ENCODE measurements at places on chromosomes 1 and 21. TPM values are rescaled to one million over a fixed set of nuclear protein-coding genes. Genes with fewer than 3 reads are reported as not detected.

DNA sequence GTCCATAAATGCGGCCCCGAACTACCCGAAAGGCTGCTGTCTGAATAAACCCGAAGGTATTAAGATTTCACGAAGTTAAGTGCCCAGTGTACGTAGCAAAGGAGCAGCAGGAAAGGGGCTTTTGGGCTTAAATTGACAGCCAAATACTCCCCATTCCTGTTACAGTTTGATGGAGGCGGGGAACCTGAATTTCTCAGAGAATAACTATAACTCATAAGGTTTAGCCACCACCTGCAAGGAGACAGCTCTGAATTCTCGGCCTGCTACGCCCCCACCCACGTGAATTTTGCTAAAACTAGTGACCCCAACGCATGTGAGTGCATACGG lies 5.2 kb downstream of the GFI1 start:
- H3K27ac ChIP-seq = no peak overlapping the region
- peaks cover 8% of the 10 kb centered on the region for H3K36me3 ChIP-seq
- peaks cover 46% of the 10 kb centered on the region for H3K4me1 ChIP-seq
- H3K4me3 ChIP-seq = no peak overlapping the region
- H3K27me3 ChIP-seq = peaks cover 76% of the 10 kb centered on the region
- DNase-seq = no peak

- H3K4me3 ChIP-seq = no peak overlapping the region
- H3K36me3 ChIP-seq = no peaks in the 10 kb centered on the region
- DNase-seq = no peak
- peaks cover 8% of the 10 kb centered on the region for H3K27me3 ChIP-seq
- H3K27ac ChIP-seq = peak overlapping the region; percentile 70
- peaks cover 18% of the 10 kb centered on the region for H3K4me1 ChIP-seq
Measured at GRCh38 chr1:207922554-207922953, 11.6 kb upstream of the CD34 start.

Gene SPRR2A
- total RNA-seq = not detected

GRCh38 chr1:101139130-101139529 lies 97.7 kb upstream of the S1PR1 start:
- H3K4me1 ChIP-seq = peaks cover 21% of the 10 kb centered on the region
- DNase-seq = no peak
- H3K27me3 ChIP-seq = peaks cover 6% of the 10 kb centered on the region
- H3K36me3 ChIP-seq = no peaks in the 10 kb centered on the region
- H3K27ac ChIP-seq = no peak overlapping the region

Gene HES4
- 137 TPM for total RNA-seq

GRCh38 chr1:212607913-212608391 lies 609 bp upstream of the ATF3 start:
- peaks cover 23% of the 10 kb centered on the region for H3K27me3 ChIP-seq
- H3K36me3 ChIP-seq = peaks cover 2% of the 10 kb centered on the region
- peak overlapping the region; percentile 90 for H3K4me3 ChIP-seq
- peaks cover 61% of the 10 kb centered on the region for H3K4me1 ChIP-seq
- no peak for DNase-seq

DNA sequence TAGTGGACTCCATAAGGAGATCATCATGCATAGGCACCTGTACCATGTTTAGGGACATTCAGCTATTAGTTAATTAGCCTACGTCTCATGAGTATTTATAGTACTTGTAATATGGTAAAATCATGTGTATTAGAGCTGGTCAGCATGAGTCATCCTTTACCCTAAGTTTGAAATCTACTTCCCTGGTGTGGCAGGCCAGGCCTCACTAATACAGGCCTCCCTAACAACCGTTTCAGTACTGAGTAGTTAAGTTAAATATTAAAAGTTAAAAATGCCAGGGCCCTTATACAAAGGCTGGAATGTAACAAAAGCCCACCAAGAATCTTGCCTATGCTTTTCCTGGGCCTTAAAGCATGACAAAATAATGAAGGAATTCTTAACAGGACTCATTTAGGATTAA lies 356.3 kb upstream of the DPYD start:
- no peak for DNase-seq
- H3K27ac ChIP-seq = peak overlapping the region; percentile 68
- H3K27me3 ChIP-seq = no peaks in the 10 kb centered on the region
- H3K36me3 ChIP-seq = no peaks in the 10 kb centered on the region
- H3K4me1 ChIP-seq = peaks cover 13% of the 10 kb centered on the region
- H3K4me3 ChIP-seq = no peak overlapping the region

Gene CBR1
- total RNA-seq = 17.6 TPM

Gene CD1C
- total RNA-seq = not detected

DNA sequence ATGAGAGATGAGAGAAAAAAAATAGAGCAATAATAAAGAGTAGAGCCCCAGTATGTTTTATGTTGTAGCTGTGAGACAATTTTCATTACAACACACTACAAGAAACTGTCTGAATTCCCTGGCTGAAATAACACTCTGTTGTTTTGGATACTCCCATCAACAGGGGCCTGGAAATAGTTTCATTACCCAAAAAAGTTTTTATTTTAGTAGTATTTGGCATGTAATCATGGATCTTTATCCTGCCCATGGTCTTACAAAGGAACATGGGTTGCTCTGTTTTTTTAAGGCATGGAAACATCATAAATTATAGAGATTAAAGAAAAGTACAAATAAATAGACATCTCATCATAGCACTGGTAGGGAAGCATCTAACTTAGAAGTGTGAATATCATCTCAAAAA lies 56.3 kb downstream of the GNG12 start:
- no peak for DNase-seq
- H3K4me3 ChIP-seq = peak overlapping the region; percentile 63
- H3K36me3 ChIP-seq = peaks cover 18% of the 10 kb centered on the region
- peaks cover 26% of the 10 kb centered on the region for H3K4me1 ChIP-seq
- no peaks in the 10 kb centered on the region for H3K27me3 ChIP-seq

DNA sequence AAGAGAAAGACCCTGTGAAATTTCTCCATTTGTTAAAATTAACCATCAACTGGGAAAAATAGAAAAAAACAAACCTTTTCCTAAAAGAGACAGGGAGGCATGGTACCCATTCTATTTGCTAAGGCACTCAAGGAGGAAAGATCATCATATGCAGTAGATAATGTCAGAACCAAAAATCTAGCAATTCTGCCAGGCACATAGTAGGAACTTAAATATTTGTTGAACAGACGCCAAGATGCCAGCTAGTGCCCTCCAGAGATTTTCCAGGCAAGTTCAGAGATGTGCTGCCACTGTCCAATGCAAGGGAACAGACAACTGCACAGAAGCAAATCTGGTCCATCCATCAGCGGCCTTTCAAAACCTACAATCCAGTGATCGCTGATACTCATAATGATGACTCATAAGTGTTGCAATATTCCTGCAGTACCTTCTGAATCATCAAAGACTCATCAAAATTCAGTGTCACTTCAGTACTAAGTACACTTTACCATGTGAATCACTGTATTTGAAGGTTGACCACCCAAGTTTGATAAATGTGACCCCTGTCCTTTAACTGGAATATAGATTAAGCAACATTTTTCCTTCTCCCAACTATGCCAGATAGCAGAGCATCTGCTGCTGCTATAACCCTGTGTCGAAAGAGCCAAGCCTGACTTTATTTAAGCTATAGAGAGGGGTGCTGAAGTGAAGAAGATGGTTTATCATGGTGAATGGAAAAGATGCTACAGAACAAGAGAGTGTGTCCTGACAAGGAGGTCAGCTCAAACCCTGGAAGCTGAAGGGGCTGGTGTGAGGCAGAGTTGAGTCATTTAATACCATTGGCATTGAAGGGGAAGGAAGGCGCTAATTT lies 99.1 kb downstream of the MT1HL1 start:
- no peak overlapping the region for H3K27ac ChIP-seq
- H3K36me3 ChIP-seq = peaks cover 20% of the 10 kb centered on the region
- no peaks in the 10 kb centered on the region for H3K4me1 ChIP-seq
- H3K27me3 ChIP-seq = no peaks in the 10 kb centered on the region
- no peak overlapping the region for H3K4me3 ChIP-seq

GRCh38 chr1:244356376-244356775 lies 95.3 kb downstream of the ADSS2 start:
- H3K27ac ChIP-seq = no peak overlapping the region
- no peak for DNase-seq
- peaks cover 37% of the 10 kb centered on the region for H3K4me1 ChIP-seq
- H3K36me3 ChIP-seq = no peaks in the 10 kb centered on the region

- no peak overlapping the region for H3K27ac ChIP-seq
- no peaks in the 10 kb centered on the region for H3K27me3 ChIP-seq
- peaks cover 8% of the 10 kb centered on the region for H3K4me1 ChIP-seq
- no peak overlapping the region for H3K4me3 ChIP-seq
- no peak for DNase-seq
- H3K36me3 ChIP-seq = peaks cover 6% of the 10 kb centered on the region
Measured at GRCh38 chr1:211783266-211783665, 47.3 kb downstream of the LPGAT1 start.

DNA sequence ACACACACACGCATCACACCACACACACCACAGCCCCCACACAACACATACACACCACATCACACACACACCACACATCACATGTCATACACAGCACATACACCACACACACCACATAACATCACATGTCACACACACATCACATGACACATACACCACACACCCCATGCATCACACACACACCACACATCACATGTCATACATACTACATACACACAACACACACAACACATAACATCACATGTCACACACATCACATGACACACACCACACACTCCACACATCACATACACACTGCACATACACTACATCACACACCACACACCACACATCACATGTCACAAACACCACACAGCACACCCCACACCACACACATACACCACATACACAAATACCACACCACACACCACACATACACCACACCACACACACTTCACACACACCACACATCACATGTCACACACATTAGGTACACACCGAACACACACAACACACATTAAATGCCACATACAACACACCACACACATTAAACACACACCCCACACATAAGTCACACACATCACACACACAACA lies 1.8 kb downstream of the LYPD8 start:
- no peaks in the 10 kb centered on the region for H3K36me3 ChIP-seq
- no peak overlapping the region for H3K4me3 ChIP-seq
- H3K27ac ChIP-seq = no peak overlapping the region
- H3K4me1 ChIP-seq = no peaks in the 10 kb centered on the region

GRCh38 chr1:171610385-171610784 lies 11.7 kb upstream of the MYOCOS start:
- no peak overlapping the region for H3K27ac ChIP-seq
- DNase-seq = no peak
- H3K27me3 ChIP-seq = no peaks in the 10 kb centered on the region
- no peak overlapping the region for H3K4me3 ChIP-seq
- no peaks in the 10 kb centered on the region for H3K36me3 ChIP-seq
- no peaks in the 10 kb centered on the region for H3K4me1 ChIP-seq

DNA sequence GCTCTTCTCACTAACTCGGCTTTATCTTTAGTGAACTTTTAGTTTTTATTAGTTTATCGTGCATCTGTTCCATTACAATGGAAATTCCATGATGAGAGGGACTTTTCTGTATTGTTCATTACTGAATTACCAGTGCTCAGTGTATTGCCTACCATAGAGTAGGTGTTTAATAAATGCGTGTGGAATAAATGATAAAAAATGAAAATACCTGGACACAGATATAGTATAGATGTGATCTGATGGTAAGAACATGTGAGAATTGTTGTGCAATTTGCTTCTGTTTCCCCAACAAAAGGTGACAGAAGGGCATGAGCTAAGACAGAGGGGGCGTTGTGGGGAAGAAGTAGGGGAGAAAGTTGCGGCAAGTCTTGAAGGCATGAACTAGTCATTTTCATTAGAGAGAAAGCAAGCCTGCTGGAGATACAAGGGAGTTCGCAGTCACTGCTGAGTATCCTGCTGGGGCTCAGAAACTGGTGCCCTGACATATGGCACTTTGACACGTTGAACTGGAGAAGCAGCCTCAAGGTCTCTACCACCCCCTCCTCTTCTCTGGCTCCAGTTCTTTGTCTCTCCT lies 5.6 kb upstream of the COG2 start:
- no peak overlapping the region for H3K4me3 ChIP-seq
- no peaks in the 10 kb centered on the region for H3K4me1 ChIP-seq
- DNase-seq = no peak
- no peak overlapping the region for H3K27ac ChIP-seq

Gene SH2D1B
- total RNA-seq = not detected

DNA sequence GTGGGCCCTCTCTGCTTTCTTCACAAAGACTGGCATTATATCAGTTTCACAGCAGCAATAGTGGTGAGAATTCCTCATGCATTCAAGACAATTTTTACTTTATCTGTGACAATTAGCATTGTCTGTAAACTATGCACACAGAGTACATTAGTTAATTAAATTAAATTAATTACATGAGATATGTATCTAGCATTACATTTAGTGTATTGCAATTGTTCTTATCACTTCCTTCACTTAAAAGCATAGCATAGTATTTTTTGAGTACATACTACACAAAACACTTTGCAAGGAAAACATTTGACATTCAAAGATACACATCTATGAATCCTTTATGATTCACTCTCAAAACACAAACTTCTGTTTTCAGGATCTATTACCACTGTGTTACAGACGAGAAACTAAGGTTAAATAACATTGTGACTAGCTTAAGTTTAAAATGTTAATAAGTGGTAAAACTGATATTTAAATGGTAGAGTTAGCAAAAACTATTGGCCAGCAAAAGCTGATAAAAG lies 1542.6 kb downstream of the PLA2G4A start:
- no peak overlapping the region for H3K4me3 ChIP-seq
- no peak for DNase-seq
- H3K4me1 ChIP-seq = no peaks in the 10 kb centered on the region
- no peaks in the 10 kb centered on the region for H3K36me3 ChIP-seq

Gene LAX1
- not detected for total RNA-seq

DNA sequence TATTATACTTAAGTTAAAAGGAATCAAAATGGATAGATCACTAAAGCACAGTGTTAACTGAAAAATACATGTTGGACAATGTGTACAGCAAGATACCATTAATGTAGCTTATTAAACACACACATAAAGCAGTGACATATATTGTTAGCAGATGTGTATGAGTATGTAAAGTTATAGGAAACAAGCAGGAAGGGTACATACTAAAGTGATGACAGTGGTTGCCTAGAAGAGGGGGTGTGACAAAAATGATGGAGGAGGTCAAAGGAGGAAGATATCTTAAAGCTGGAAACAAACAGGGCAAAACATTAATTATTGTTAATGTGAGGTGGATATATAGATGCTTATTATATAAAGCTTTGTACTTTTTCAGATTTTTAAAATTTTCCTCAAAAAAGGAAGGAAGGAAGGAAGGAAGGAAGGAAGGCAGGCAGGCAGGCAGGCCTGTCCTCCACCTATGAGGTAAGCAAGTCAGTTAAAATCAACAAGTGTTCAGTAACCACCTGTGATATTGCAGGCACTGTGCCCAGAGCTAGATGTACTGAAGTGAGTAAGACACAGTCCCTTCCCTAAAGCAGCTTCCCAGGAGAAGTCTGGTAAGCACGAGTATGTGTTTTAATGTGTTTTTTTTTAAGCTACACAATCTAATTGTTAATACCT lies 252.9 kb upstream of the NR5A2 start:
- no peak for DNase-seq
- peaks cover 23% of the 10 kb centered on the region for H3K27me3 ChIP-seq
- no peak overlapping the region for H3K27ac ChIP-seq
- H3K4me1 ChIP-seq = no peaks in the 10 kb centered on the region
- peaks cover 2% of the 10 kb centered on the region for H3K36me3 ChIP-seq

GRCh38 chr1:231186356-231187115 lies 24.7 kb downstream of the TRIM67 start:
- DNase-seq = no peak
- peaks cover 34% of the 10 kb centered on the region for H3K27me3 ChIP-seq
- H3K4me3 ChIP-seq = no peak overlapping the region
- H3K4me1 ChIP-seq = no peaks in the 10 kb centered on the region

GRCh38 chr21:39885119-39885848 lies 18.0 kb downstream of the PCP4 start:
- H3K4me3 ChIP-seq = no peak overlapping the region
- no peak overlapping the region for H3K27ac ChIP-seq
- DNase-seq = no peak
- H3K36me3 ChIP-seq = no peaks in the 10 kb centered on the region
- H3K4me1 ChIP-seq = no peaks in the 10 kb centered on the region

Gene TMPRSS15
- total RNA-seq = not detected

Gene NPPA
- total RNA-seq = not detected

Gene ST6GALNAC5
- 6.2 TPM for total RNA-seq

Data from chondrocyte (in vitro differentiated cells).